ENCODE measurements at places on chromosomes 5 and 9. TPM values are rescaled to one million over a fixed set of nuclear protein-coding genes. Genes with fewer than 3 reads are reported as not detected.
A peak's percentile ranks its signal among the peaks of the same experiment; 100 is the strongest.

GDNF gene
- not detected for total RNA-seq

TAF1L gene
- not detected for total RNA-seq

MYMK gene
- not detected for total RNA-seq

CDX1 gene
- not detected for total RNA-seq

NACC2 gene
- 4.1 TPM for total RNA-seq

CDH6 gene
- total RNA-seq, result not detected

HAVCR1 gene
- total RNA-seq, result 2.0 TPM

DNA sequence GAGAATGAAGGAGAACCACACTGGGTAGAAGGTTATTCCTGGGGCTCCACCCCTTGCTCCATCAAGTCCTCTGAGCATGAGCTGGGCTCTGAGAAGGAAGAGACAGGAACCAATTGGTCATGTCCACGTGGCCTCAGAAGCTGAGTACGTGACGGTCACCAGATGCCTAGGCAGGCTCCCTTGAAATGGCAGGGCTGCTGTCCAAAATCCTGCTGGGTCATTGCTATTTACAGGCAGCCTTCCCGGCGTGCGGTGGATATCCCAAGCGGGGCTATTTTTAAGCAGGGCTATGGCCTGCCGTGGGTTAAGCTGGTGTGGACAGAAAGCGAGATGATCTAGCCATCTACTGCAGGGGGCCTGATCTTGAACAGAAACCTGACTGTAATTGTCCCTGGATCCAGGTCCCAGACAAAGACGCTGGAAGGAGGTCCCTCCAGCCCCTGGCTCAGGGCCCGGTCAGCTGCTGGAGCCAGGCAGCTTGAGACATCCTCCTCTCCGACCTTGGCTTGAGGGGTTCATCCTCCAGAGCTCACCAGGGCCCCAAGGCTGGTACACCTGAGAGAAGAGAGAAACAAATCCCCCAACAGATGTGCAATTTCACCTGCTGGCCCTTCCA, 550 bp upstream of the CKMT2 start:
- no peak overlapping the region for H3K27ac ChIP-seq
- no peak for DNase-seq
- no peaks in the 10 kb centered on the region for H3K27me3 ChIP-seq

DNA sequence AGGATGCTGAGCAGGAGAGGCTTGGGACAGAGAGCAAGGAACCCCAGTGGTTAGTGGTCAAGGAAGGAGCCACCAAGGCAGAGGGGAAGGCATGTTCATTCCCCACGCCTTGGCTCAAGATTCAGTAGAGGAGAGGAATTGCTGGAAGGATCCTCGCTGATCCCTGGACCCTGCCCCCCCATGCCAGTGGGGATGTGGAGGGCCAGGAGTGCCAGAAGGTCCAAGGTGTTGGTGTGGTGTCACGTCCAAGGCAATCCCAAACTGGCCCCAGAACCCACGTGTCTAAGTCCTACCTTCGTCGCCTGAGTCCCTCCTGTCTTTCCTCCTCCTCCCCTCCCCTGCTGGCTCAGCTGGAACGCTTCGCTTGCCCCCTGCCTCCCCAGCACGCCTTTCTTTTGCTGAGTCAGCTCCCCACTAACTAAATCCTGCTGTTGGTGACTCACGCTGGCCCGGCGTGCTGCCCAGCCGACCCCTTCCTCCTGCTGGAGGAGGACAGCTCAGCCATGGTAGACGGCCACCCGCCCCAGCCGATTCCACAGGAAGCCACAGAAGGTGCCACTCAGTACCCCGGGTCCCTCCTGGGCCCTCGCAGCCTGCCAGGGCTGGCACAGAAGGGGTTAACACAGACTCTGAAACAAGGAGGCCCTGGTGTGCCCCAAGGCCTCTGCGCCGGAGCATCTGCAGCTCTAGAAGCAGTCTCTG, 37.6 kb upstream of the ORM1 start:
- no peaks in the 10 kb centered on the region for H3K27me3 ChIP-seq
- peaks cover 2% of the 10 kb centered on the region for H3K4me1 ChIP-seq
- H3K4me3 ChIP-seq, result no peak overlapping the region
- no peak for DNase-seq
- H3K36me3 ChIP-seq, result no peaks in the 10 kb centered on the region

GRCh38 chr5:11050596-11051304, 289.7 kb upstream of the DAP start:
- no peak overlapping the region for H3K27ac ChIP-seq
- no peaks in the 10 kb centered on the region for H3K36me3 ChIP-seq
- H3K4me1 ChIP-seq, result no peaks in the 10 kb centered on the region

DNA sequence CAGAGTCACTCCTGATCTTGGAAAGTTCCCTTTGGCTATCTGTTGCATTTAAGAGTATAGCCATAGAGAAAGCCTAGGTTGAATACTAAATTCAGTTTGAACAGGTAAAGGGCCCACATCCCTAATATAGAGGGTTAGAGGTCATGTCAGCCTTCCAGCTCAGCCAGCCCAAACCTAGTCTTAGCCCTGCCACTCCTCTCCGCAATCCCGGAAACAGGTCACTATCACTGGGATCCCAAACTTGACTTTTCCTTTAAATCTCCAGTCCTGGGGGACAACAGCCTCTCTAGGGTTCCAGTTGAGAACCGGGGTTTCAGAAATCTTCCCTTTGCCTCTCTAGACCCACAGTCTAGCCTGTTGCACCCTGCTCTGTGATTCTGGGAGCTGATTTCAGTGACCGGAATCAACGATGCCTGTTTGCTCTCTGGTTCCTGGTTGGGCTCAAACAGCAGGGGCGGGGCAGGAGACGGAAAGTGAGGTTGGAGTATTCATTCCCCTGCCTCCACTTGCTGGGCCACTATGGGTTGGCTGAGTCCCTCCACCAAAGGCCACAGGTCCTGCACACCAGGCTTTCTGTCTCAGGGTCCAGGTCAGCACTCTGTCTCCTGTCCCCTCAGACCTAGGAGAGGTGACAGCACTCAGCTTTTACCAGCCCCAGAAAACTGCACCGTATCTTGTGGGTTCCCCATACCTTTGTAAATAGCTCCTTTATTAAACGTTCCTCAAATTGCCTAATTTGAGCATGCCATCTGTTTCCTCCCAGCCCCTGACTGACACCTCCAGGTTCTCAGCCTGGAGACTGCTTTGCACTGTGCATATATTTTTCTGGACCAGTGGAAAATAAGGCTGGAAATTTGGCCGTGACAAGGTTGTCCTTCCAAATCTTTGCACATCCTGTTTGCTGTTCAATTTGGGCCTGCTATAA, 23.8 kb upstream of the CPEB4 start:
- H3K36me3 ChIP-seq, result no peaks in the 10 kb centered on the region
- DNase-seq, result no peak
- H3K4me3 ChIP-seq, result no peak overlapping the region
- H3K27ac ChIP-seq, result no peak overlapping the region

DNA sequence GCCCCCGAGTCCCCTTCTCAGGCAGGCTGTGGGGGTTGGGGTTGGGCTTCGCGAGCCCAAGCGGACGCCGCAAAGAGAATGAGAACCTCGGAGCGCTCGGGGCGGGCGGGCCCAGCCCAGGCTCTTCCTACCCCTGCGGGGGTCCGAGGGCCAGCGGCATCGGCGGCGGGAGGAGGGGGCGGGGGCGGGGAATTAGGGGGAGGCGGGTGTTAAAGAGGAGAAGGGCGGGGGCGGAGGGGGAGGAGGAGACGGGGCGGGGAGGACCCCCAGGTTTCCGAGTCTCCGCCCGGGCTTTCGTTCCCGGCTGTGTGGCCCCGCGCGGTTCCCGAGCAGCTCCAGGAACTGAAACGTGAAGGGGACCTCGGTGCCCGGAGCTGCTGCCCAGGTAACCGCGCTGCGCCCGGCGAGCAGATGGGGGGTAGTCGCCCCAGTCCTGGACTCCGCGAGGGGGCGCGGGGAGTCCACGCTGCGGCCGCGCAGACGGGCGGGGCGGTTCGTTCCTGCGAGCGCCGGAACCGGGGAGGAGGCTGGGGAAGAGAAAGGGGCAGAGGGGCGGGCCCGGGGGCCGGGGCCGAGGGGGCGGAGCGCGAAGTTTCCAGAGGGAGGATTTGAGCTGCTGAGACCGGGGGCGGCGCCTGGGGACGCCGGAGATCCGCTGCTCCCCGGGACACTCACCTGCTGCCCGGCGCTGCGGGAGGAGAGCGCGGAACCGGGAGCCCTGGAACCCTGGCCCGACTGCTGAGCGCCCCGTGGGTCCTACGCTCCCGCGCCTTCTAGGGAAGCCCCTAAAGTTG, 38.4 kb upstream of the PLEKHG4B start:
- no peaks in the 10 kb centered on the region for H3K36me3 ChIP-seq
- H3K4me3 ChIP-seq, result peak overlapping the region; percentile 61
- DNase-seq, result peak; percentile 64
- H3K27me3 ChIP-seq, result peaks cover 20% of the 10 kb centered on the region
- no peak overlapping the region for H3K27ac ChIP-seq

DNA sequence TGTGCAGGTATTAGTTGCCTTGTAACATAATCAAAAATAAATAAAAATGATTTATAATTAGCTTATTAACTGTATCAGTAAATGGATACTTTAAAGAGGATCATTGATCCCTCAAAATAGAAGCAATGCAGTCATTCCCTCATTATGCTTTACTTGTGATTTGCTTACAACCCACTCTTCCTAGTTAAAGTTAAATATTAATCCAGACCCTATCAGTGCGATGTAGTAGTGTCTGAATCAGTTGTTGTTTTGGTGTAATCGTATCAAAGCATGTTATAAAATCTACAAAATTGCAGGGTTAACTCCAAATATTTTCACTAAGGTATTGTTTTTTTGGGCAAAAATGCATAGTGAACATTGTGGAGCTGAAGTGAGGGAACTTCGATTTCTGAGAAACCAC, 17.6 kb downstream of the TENT4A start:
- DNase-seq, result no peak
- H3K27ac ChIP-seq, result no peak overlapping the region
- peaks cover 21% of the 10 kb centered on the region for H3K36me3 ChIP-seq
- H3K4me1 ChIP-seq, result peaks cover 82% of the 10 kb centered on the region
- H3K4me3 ChIP-seq, result no peak overlapping the region

DNA sequence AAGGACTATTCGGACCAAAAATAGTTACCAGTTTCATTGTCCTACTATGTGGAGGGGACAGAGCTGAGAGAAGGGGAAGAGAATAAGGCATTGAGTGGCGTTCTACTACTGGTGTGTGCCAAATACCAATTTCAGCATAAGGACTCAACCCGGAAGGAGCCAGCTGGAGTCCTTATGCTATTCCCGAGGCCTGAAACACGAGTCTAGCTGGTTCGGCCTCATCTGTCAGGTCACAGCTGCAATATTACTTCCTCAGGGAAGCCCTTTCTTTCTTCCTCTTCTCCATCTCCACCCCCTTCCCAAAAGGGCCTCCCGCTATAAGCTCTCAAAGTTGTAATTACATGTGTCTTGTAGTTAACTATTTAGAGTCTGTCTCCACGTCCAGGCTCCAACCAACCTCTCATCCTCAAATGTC, 20.5 kb upstream of the FER start:
- DNase-seq, result no peak
- peak overlapping the region; percentile 65 for H3K4me3 ChIP-seq
- no peaks in the 10 kb centered on the region for H3K36me3 ChIP-seq
- H3K27me3 ChIP-seq, result peaks cover 63% of the 10 kb centered on the region
- no peak overlapping the region for H3K27ac ChIP-seq
- peaks cover 21% of the 10 kb centered on the region for H3K4me1 ChIP-seq

DNA sequence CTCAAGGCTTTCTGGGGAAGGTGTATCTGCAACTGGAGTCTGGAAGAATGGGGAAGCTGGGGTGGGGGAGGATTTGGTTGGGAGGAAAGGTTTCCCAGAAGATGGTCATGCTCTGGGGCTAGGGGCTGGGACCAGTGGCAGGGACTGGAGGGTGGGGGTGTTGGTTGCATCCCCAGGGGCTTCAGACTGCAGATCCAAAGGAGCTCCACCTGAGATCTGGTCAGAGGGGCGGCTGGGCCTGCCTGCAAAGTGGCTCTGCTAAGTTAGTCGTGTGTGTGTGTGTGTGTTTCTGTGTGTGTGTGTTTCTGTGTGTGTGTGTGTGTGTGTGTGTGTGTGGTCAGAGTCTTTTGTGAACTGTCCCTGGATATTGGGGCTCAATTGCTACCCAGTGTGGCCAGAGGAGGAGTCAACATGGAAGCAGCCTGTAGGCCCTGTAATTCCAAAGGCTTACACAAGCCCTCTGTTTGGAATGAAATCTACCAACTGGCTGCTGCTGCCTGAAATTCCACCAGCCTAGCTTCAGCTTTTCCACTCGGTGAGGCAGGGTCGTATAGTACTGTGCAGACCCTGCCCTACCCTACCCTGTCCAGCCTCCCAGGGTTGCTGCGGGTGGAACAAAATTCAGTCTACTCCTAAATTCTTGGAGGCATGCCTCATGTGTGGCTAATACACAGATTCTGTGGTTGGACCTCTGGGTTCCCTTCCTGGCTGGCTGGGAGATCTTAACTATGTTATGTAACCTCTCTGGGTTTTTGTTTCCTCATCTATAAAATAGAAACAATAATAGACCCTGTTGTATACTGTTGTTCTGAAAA, 12.5 kb upstream of the SYNPO start:
- peaks cover 24% of the 10 kb centered on the region for H3K27me3 ChIP-seq
- DNase-seq, result no peak
- H3K36me3 ChIP-seq, result no peaks in the 10 kb centered on the region

DNA sequence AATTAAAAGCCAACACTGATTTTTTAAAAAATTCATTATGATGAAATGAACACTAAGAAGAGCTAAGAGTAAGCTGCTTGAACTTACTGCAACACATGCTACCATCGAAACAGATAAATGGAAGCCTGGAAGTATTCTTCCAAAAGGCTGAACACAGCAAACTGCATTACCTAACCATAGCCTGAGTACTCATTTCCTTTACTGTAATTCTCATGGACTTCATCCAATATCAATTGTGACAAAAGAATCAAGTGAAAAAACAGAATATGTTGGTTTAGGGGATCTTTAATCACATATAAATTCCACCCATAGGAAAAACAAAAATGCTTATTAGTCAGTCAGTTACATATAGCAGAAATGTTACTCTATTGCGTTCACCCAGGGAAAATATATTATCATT, 68.5 kb downstream of the DROSHA start:
- H3K4me1 ChIP-seq, result no peaks in the 10 kb centered on the region
- H3K4me3 ChIP-seq, result no peak overlapping the region
- DNase-seq, result no peak
- H3K36me3 ChIP-seq, result peaks cover 89% of the 10 kb centered on the region

DNA sequence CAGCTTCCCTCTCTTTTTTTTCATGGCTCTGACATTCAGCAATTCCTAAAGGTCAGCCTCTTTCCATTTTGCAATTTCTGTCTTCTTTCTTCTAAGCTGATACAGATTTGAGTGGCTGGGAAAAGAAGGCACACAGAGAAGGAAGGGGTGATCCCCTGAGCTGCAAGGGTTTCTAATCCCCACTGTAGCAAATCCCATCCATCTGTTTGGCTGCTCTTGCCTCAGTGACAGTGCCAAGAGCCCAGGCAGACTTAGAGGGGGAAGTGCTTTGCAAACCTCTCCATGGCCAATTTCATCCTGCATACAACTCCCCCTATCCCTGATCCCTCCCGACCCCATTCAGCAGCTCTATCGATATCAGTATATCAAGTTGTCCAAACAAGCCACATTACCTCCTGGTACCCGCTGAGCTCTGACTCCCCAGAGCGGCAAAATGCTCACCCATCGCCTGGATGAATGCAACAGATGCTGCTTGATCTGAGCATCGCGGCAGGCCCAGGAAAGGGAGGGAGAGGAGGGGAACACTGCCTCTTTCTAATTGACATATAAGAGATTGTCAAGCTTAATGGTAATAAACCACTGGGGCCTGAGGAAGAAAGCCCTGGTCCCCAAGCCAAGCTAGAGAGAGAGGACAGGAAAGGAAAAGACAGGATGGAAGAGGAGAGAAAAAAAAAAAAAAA, 268.9 kb downstream of the ASTN2 start:
- H3K27me3 ChIP-seq, result no peaks in the 10 kb centered on the region
- no peak for DNase-seq
- no peak overlapping the region for H3K27ac ChIP-seq
- H3K36me3 ChIP-seq, result no peaks in the 10 kb centered on the region
- H3K4me3 ChIP-seq, result no peak overlapping the region
